PC-9 (cell line): ENCODE measurements at places on chromosomes 1 and 21. TPM values are rescaled to one million over a fixed set of nuclear protein-coding genes. Genes with fewer than 3 reads are reported as not detected.

DNA sequence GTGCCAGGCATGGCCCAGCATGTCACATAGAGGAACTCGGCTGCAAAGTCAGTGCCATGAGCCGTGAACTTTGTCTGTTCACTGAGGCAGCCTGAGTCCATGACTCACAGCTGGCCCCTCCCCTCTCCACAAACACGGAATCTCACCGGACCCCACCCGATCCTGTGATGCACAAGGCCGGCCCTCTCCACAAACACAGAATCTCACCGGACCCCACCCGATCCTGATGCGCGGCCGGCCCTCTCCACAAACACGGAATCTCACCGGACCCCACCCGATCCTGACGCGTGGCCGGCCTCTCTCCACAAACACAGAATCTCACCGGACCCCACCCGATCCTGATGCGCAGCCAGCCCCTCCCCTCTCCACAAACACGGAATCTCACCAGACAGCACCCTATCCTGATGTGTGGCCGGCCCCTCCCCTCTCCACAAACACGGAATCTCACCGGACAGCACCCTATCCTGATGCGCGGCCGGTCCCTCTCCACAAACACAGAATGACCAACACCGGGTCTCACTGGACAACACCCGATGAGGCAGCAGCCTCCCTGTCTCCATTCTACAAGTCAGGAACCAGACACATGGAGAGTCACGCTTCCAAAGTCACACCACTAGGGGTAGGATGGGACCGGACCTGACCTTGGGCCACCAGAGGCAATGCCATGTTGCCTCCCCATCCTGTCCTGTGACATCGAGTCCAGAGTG, 39.6 kb upstream of the GPR153 start:
- peak overlapping the region; percentile 56; the same call in 1 of the 2 replicates for H3K27ac ChIP-seq
- no peaks in the 10 kb centered on the region for H3K36me3 ChIP-seq
- no peak overlapping the region for H3K4me3 ChIP-seq
- H3K27me3 ChIP-seq = no peaks in the 10 kb centered on the region
- peak; percentile 50 for DNase-seq

DNA sequence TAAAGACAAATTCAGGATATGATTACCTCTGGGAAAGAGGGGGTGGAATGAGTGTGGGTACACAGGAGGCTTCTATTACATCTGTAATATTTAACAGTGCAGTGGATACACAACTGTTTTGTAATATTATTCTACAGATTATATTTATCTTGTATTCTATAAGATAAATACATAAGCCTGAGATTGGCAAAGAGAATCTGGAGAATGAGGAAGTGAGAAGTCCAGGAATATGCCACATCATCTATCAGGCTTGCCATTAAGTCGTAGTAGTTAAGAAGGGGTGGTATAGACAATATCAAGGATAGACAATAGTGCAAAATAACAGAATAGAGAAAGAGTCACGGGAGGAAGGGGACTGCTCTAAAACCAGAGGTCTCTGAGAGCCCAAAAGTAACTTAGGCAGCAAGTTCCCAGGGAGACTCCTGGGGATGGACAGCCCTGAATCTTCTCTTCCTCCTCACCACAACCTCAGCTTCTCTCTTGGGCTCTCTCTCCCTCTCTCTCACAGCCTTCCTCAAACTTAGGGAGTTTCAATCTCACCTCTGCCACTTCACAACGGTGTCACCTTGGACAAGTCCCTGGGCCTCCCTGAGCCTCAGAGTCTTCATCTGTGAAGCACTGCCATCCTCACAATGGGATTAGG, 14.0 kb upstream of the PTAFR start:
- H3K4me1 ChIP-seq = peaks cover 37% of the 10 kb centered on the region
- DNase-seq = peak; percentile 88
- no peaks in the 10 kb centered on the region for H3K27me3 ChIP-seq
- H3K4me3 ChIP-seq = peak overlapping the region; percentile 10; the same call in 1 of the 2 replicates
- H3K36me3 ChIP-seq = no peaks in the 10 kb centered on the region

- H3K4me3 ChIP-seq = no peak overlapping the region
- H3K27ac ChIP-seq = no peak overlapping the region
- no peaks in the 10 kb centered on the region for H3K36me3 ChIP-seq
- no peak for DNase-seq
These were observed 218.0 kb downstream of the GRIK3 start for GRCh38 chr1:36816348-36816747.

DNA sequence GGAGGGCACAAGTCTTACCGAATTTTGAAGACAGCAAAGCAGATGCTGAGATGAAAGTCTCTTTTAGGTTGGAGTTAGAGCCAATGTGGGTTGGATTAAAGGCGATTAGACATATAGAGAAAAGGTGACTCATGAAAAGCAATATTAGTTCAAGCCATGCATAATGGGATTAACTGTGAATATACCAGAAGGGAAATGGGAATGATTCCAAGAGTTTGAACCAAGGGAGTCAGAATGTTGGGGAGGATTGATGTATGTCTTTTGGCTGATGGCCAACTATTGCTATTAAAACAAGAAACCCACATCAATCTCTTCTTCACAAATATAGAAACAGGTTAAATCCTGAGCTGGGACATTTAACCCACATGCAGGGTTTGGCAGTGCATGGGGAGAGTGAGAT, 1.2 kb downstream of the HMGCS2 start:
- DNase-seq = no peak
- H3K36me3 ChIP-seq = no peaks in the 10 kb centered on the region
- no peak overlapping the region for H3K27ac ChIP-seq
- H3K27me3 ChIP-seq = no peaks in the 10 kb centered on the region

- H3K27ac ChIP-seq = no peak overlapping the region
- no peak for DNase-seq
- no peaks in the 10 kb centered on the region for H3K4me1 ChIP-seq
- H3K4me3 ChIP-seq = no peak overlapping the region
These were observed 24.8 kb upstream of the HP1BP3 start for GRCh38 chr1:20811916-20812315.

DNA sequence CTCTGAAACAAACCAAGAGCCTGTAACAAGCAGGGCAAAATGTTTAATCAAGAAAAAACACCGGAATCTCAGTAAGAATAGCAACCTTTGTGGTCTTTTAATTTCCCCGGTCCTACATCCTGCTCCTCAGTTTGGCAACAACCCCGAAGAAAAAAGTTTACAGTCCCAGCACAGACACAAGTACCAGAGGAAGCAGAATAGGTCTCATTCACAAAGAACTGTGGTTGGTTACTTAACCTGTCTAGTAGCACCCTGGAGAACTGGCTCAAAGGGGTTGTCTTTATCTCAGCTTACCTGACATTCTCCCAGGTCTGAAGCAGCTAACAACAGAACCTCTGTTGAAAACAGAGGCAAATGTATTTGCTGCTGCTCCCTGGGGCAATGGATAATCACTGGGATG, 399.3 kb downstream of the AJAP1 start:
- no peak for DNase-seq
- no peak overlapping the region for H3K27ac ChIP-seq
- H3K27me3 ChIP-seq = peaks cover 5% of the 10 kb centered on the region
- H3K36me3 ChIP-seq = no peaks in the 10 kb centered on the region

TTC34 gene
- 1.5 and 1.7 TPM in 2 replicates for total RNA-seq

EPB41 gene
- 36.0 and 42.2 TPM in 2 replicates for total RNA-seq

- no peak overlapping the region for H3K4me3 ChIP-seq
- peak; percentile 68 for DNase-seq
- peaks cover 8% of the 10 kb centered on the region for H3K27me3 ChIP-seq
- no peaks in the 10 kb centered on the region for H3K36me3 ChIP-seq
These were observed 54.7 kb downstream of the MEF2D start for GRCh38 chr1:156445789-156446263.

GRCh38 chr1:229879746-229880145, 187.3 kb upstream of the GALNT2 start:
- DNase-seq = no peak
- peaks cover 29% of the 10 kb centered on the region for H3K27me3 ChIP-seq
- H3K4me1 ChIP-seq = 0 out of 2 replicates have a peak, but pooled peaks cover 2% of the 10 kb centered on the region

GRCh38 chr1:243549108-243549507, 293.3 kb downstream of the SDCCAG8 start:
- H3K36me3 ChIP-seq = no peaks in the 10 kb centered on the region
- H3K27me3 ChIP-seq = no peaks in the 10 kb centered on the region
- DNase-seq = peak; percentile 4
- no peak overlapping the region for H3K4me3 ChIP-seq
- H3K4me1 ChIP-seq = peaks cover 11% of the 10 kb centered on the region; the same call in 1 of the 2 replicates

NKAIN1 gene
- total RNA-seq = 0.96 TPM in 1 of 2 replicates, not detected in the other

DNA sequence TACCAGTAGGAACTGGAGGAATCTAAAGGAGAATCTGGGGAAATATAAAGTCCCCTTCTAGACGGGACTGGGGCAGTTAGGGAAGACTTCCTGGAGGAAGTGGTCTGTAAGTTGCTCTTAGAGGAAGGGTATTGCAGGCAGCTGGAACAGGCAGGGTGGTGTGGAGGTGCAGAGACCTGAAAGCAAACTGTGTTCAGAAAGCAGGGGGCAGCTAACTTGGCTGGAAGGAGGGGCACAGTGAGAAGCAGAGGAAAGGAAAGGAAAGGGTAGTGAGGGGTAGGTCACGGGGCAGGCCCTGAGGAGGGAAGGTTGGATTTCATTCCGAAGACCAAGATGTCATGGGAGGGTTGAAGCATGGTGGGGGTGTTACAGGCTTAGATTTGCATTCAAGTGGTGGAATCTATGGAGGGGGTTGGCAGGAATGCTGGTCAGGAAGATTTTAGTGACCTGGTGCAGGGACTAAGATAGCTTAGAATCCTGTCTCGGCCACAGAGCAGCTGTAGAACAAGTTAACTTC, 240.7 kb downstream of the FOXD2 start:
- H3K36me3 ChIP-seq = no peaks in the 10 kb centered on the region
- no peak overlapping the region for H3K4me3 ChIP-seq
- no peak overlapping the region for H3K27ac ChIP-seq
- H3K27me3 ChIP-seq = no peaks in the 10 kb centered on the region
- H3K4me1 ChIP-seq = no peaks in the 10 kb centered on the region
- DNase-seq = no peak

PROK1 gene
- total RNA-seq = not detected in 2 replicates

TCP10L gene
- total RNA-seq = 0.68 TPM in 1 of 2 replicates, not detected in the other

SPRR3 gene
- 0.57 TPM in 1 of 2 replicates, not detected in the other for total RNA-seq

PGD gene
- total RNA-seq = 526 and 559 TPM in 2 replicates

- no peaks in the 10 kb centered on the region for H3K36me3 ChIP-seq
- no peak overlapping the region for H3K4me3 ChIP-seq
- no peak overlapping the region for H3K27ac ChIP-seq
- H3K4me1 ChIP-seq = peaks cover 8% of the 10 kb centered on the region; the same call in 1 of the 2 replicates
These were observed 8.5 kb upstream of the USP1 start for GRCh38 chr1:62428351-62428750.

GRCh38 chr1:17857996-17858395, 102.9 kb downstream of the ACTL8 start:
- no peak for DNase-seq
- H3K36me3 ChIP-seq = no peaks in the 10 kb centered on the region
- H3K27ac ChIP-seq = no peak overlapping the region
- no peaks in the 10 kb centered on the region for H3K4me1 ChIP-seq

GPA33 gene
- not detected in 2 replicates for total RNA-seq

- no peak overlapping the region for H3K27ac ChIP-seq
- no peaks in the 10 kb centered on the region; the same call in 1 of the 2 replicates for H3K36me3 ChIP-seq
- no peak for DNase-seq
- no peak overlapping the region for H3K4me3 ChIP-seq
- H3K4me1 ChIP-seq = no peaks in the 10 kb centered on the region
These were observed 22.3 kb downstream of the CDC42 start for GRCh38 chr1:22074803-22075202.

- DNase-seq = no peak
- H3K4me3 ChIP-seq = no peak overlapping the region
- no peaks in the 10 kb centered on the region for H3K4me1 ChIP-seq
These were observed 79.2 kb downstream of the NRDC start for GRCh38 chr1:51799372-51799771.

GRCh38 chr1:31926853-31927660, 11.1 kb downstream of the PTP4A2 start:
- peaks cover 60% of the 10 kb centered on the region for H3K36me3 ChIP-seq
- no peak for DNase-seq
- peak overlapping the region; percentile 32 for H3K27ac ChIP-seq
- H3K27me3 ChIP-seq = no peaks in the 10 kb centered on the region
- no peak overlapping the region for H3K4me3 ChIP-seq

DNA sequence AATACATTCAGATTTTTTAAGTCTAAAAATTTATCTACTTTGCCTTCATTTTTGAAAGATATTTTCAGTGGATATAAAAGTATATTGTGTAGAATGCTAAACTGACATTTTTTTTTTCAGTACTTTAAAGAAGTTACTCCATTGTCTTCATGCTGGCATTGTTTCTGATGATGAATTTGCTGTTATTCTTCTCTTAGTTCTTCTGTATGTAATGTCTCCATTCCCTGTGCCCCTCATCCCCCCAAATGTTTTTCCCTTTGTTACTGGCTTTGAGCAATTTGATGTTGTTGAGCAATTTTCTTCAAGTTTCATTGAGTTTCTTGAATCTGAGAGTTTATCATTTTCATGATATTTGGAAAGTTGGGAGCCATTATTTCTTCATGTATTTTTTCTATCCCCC, 20.8 kb upstream of the VANGL1 start:
- DNase-seq = no peak
- H3K27ac ChIP-seq = no peak overlapping the region
- H3K27me3 ChIP-seq = no peaks in the 10 kb centered on the region
- H3K36me3 ChIP-seq = no peaks in the 10 kb centered on the region
- H3K4me3 ChIP-seq = no peak overlapping the region

DNA sequence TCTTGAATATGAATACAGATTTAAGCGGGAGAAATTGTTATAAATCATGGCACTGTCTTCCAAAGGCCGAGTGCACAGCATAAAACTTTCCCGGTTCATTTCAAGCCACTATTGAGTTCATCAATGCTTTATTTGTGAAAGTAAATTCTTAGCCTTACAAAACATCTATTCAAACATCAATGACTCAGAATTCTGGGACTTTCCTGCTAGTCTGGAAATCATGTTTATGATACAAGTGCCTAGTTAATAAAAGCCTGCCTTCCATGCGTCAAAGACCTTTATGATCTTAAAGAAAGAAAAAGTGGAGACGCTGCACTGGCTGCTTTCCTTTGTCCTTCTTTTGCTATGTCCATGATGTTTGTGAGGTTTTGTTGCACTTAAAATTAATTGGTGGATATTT, 137.7 kb downstream of the SETD4 start:
- no peak overlapping the region for H3K4me3 ChIP-seq
- DNase-seq = no peak
- H3K36me3 ChIP-seq = no peaks in the 10 kb centered on the region
- no peak overlapping the region for H3K27ac ChIP-seq
- no peaks in the 10 kb centered on the region for H3K27me3 ChIP-seq
- H3K4me1 ChIP-seq = no peaks in the 10 kb centered on the region

- peaks cover 17% of the 10 kb centered on the region for H3K4me1 ChIP-seq
- H3K27ac ChIP-seq = no peak overlapping the region
- no peaks in the 10 kb centered on the region for H3K36me3 ChIP-seq
- peak; percentile 63 for DNase-seq
These were observed 15.9 kb downstream of the COL8A2 start for GRCh38 chr1:36109041-36109679.

HRNR gene
- total RNA-seq = not detected in 2 replicates

KRTAP19-1 gene
- not detected in 2 replicates for total RNA-seq

DNA sequence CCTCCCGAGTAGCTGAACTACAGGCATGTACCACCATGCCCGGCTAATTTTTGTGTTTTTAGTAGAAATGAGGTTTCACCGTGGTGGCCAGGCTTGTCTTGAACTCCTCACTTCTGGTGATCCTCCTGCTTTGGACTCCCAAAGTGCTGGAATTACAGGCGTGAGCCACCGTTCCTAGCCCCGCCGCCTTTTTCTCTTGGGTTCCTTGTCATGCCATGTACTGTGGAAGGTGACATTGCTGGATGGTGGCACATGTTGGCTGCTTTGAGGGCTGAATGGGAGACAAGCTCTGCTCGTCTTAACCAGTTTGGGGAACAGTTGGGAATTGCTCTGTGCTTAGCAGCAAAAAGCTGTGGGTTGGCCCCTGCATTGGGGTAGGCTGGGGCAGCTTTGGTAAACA, 22.7 kb downstream of the ACTL8 start:
- H3K27me3 ChIP-seq = no peaks in the 10 kb centered on the region
- H3K4me3 ChIP-seq = no peak overlapping the region
- H3K36me3 ChIP-seq = no peaks in the 10 kb centered on the region
- no peaks in the 10 kb centered on the region for H3K4me1 ChIP-seq
- no peak for DNase-seq
- no peak overlapping the region for H3K27ac ChIP-seq
